ENCODE measurements at places on chromosomes 2 and 18. TPM values are rescaled to one million over a fixed set of nuclear protein-coding genes. Genes with fewer than 3 reads are reported as not detected.
A peak's percentile ranks its signal among the peaks of the same experiment; 100 is the strongest.

GRCh38 chr2:216536734-216537210 is 38.1 kb downstream of the RPL37A start:
- DNase-seq, result no peak

DNA sequence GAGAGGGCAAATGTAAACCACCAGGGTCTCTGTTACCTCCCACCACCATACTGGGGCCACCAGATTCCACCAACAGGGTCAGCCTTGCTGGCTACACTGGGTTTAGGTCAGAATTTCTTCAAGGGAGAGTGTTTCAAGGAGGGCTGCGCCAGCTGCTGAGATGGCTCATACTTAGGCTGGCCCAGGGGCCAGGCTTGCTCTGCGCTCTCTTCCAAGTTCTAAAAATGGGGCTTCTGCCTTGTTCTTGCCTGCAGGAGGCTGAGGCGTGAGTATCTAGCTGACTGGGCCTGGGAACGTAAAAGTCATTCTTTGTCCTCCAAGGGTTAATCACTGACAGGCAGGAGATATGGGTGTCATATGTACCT is 28.1 kb downstream of the MRPL33 start:
- no peak for DNase-seq

- no peak for DNase-seq
Measured at GRCh38 chr2:217105733-217106649, 246.1 kb upstream of the TNP1 start.

- DNase-seq, result no peak
Measured at GRCh38 chr18:79062806-79063205, 6.4 kb upstream of the ATP9B start.

DNA sequence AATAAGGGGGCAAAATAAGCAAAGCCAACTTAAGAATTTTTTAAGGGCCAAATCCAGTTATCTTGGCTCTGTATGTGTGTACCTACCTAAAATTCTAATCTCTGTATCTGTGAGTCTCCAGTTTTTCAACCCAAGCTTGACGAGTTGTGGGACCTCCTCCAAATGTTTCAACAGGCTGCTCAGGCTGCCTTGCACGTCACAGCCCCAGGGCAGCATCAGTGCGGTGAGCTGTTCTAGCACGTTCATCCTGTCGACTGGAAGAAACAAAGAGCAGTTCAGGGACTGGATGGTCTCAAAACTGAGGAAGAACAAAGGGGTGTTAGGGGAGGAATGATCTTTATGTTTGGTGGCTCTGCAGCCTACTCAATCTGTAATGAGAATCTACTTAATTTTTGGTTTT is 29.4 kb downstream of the NLRC4 start:
- DNase-seq, result no peak

DNA sequence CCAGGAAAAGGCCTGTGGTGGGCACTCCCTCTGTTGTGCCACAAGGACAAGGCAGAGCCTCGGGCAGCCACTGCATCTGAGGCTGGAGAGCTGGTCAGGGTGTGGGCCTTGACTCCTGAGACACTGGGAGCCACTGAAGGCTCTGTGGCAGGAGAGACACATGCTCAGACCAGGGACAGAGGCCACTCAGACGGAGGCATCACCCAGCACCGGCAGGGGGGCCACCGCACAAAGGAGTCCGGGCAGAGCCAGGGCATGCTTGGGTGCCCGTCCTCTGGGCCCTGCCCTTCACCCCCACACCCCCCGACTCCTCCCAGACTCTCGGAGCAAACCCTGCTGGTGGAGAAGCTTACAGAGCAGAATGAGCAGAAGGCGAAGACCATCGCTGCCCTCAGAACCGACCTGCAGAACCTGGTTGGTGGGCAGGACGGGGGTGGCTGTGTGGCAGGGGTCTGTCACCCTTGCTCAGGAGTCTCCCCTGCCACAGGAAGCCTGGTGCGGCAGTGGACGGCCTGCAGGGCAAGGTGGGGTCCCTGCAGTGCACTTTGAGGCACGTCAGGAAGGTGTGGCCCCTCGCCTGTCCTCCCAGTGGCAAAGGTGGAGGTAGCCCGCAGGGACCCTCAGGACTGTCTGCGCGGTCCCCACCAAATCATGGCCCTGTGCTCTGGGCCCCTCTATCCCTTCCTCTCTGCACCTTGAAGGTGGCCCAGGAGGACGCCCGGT is 26.0 kb downstream of the CROCC2 start:
- no peak for DNase-seq

DNA sequence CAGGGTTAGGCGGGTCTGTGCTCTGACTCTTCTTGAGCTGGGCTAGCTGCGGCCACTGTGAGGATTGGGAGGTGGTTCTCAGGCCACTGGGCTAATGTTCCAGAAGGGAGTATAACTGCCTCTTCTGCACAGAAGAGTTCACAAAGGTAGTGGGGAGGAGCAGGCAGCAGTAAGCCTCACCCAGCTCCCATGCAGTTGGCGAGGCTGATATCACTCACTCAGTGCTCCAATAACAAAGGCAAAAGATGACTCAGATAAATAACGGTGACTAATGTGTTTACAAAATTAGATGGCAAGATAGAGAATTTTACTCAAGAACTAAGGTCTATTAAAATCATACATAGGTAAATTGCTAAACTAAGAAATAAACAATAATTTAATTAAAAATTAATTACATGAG is 174.2 kb upstream of the TMEM200C start:
- DNase-seq, result no peak

- no peak for DNase-seq
Measured at GRCh38 chr2:236044191-236044590, 124.0 kb downstream of the GBX2 start.

- no peak for DNase-seq
Measured at GRCh38 chr18:78699499-78699898, 280.1 kb upstream of the SALL3 start.

GRCh38 chr18:61474341-61474740 is 141.1 kb downstream of the CDH20 start:
- DNase-seq, result no peak

GRCh38 chr2:199119796-199120195 is 337.9 kb downstream of the SATB2 start:
- DNase-seq, result no peak

DNA sequence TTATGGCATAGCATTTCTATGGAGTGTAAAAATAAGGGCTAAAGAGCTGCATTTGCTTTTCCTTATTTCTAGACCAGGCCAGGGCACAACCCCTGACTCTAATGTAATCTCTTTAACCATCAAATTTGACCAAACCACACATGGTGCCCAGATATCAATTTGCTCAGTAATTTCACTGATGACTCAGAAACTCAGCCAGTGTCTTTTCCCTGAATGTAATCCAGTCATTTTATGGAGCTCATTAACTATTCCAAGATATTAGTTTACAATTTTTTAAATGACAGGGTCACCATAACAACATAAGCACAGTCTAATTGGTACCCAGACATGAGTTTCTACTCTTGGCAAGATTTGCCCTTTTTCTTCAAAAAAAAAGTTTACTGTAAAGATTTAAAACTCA is 270.8 kb upstream of the AGAP1 start:
- no peak for DNase-seq

DNA sequence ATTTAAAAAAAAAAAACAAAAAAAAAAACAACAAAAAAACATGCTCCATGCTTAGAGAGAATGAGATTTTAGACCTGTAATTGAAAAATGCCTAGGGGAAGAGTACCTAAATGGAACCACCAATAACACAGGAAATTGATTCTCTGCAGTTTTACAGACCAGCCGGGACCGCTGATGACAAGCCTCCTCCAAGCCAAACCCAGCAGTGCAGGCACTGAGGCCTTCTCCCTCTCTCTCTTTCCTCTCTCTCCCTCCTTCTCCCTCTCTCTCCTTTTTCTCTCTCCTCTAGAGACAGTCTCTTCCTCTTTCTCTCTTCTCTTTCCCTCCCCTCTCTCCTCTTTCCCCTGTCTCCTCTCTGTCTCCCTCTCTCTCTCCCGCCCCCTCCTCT is 228.8 kb upstream of the COPS8 start:
- no peak for DNase-seq

DNA sequence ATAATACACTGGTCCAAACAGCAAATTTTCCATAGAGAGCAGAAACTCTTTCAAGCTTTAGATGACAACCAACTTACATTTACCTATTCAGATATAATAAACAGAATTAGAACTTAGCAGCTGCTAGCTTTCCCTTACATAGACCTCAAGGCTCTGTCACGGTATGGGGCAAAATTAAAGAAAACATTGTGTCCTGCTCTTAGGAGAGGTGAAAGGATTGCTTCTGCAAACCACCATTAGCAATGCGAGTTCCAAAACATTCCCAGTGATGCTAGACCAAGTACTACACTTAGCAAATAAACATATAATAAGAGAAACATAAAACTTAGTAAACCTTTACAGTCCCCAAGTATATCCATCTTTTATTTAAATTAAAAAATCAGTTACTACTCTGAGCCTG is 183.3 kb downstream of the CAMKMT start:
- DNase-seq, result no peak

- DNase-seq, result peak; percentile 49
Measured at GRCh38 chr18:31684279-31685096, at the start of gene B4GALT6. B4GALT6 (minus strand) TSS chr18:31684581; CDS start chr18:31684426, 155 bp downstream.

GRCh38 chr18:32405588-32405987 is 65.1 kb downstream of the GAREM1 start:
- no peak for DNase-seq

GRCh38 chr18:9079818-9080528 is 22.5 kb upstream of the NDUFV2 start:
- DNase-seq, result peak; percentile 27

DNA sequence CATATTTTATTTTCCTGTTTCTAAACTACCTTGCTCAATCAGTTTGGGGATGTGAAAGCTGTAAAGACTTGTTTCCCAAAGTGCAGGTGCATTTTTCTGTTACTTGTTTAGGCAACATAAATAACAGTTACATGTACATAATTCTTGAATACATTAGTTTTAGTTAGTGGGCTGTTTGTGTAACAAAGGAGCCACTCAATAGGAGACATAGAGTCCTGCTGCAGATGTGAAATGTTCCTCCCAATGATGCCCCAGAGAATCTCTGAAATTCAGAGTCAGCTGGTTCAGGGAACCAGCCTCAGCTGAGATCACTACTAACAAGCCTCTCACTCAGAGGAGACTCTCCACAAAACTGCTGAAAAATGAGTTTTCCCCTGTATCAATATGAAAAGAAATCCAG is 91.5 kb upstream of the TWSG1 start:
- DNase-seq, result no peak

- no peak for DNase-seq
Measured at GRCh38 chr2:170250584-170250983, 72.6 kb downstream of the MYO3B start.

- no peak for DNase-seq
Measured at GRCh38 chr2:21821672-21822227, 698.0 kb downstream of the TDRD15 start.

DNA sequence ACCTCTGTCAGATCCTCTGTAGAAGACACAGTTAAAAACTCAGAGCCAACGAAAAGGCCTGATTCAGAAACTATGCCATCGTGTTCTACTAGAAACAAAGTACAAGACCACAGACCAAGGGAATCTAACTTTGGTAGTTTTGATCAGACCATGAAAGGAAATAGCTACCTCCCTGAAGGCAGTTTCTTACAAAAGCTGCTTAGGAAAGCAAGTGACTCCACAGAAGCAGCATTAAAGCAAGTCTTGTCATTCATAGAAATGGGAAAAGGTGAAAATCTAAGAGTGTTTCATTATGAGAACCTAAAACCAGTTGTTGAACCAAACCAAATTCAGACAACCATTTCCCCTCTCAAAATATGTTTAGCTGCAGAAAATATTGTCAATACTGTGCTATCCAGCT is 58.2 kb downstream of the FSIP2 start:
- no peak for DNase-seq

- DNase-seq, result no peak
Measured at GRCh38 chr2:197850882-197851450, 46.6 kb downstream of the PLCL1 start.

DNA sequence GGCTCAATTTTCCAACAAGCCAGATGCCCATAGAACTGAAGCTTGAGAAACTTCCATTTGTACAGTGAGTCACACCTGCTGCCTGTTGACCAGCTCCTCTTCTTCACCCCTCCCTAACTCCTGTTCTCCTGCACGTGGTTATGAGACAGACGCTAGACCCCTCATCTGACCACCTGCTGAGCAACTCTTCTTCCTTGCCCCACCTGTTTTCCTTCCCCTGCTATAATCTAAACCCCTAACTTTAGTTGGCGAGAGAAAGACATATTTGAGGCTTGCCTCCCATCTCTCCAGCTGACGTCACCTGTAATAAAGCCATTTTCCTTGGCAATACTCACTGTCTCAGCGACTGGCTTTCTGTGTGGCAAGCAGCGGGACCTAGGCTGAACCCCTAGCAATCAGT is 22.3 kb upstream of the ITM2C start:
- DNase-seq, result no peak

- DNase-seq, result no peak
Measured at GRCh38 chr2:186771395-186771794, 77.5 kb downstream of the FAM171B start.

DNA sequence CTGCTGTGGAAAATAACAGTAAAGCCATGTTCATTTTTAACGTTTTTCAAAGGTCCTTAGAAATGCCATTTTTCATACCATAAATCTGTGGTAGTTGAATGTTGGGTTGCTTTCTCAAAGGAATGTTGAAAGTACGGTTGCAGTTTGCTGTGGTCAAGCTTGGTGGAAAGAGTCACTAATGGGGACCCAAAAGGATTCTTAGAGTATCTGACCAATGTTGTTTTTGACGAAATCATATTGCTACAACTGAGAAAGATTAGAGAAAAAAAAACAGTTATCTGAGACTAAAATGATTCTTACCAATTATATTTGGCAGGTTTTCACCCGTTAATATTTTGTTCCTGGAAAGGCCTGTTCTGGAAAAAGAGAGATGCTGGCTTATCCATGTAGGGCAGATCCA is 439.5 kb upstream of the ETAA1 start:
- no peak for DNase-seq

GRCh38 chr2:7363906-7364305 is 446.7 kb downstream of the RNF144A start:
- DNase-seq, result no peak

Gene CACNB4
- total RNA-seq, result 0.20 TPM

Gene ZAP70
- total RNA-seq, result 1.5 TPM

Gene IL1R1
- total RNA-seq, result 39.0 TPM

Gene GBX2
- total RNA-seq, result not detected

Gene ZBTB14
- 7.7 TPM for total RNA-seq

Gene SLC23A3
- total RNA-seq, result 2.8 TPM

Gene CDKL4
- not detected for total RNA-seq

Gene HNMT
- total RNA-seq, result 46.2 TPM

Gene STPG4
- total RNA-seq, result not detected

Gene ALK
- not detected for total RNA-seq

Gene GRB14
- 39.3 TPM for total RNA-seq

Gene ARHGAP25
- 4.7 TPM for total RNA-seq
